ENCODE measurements at places on chromosomes 12 and 14.

DNA sequence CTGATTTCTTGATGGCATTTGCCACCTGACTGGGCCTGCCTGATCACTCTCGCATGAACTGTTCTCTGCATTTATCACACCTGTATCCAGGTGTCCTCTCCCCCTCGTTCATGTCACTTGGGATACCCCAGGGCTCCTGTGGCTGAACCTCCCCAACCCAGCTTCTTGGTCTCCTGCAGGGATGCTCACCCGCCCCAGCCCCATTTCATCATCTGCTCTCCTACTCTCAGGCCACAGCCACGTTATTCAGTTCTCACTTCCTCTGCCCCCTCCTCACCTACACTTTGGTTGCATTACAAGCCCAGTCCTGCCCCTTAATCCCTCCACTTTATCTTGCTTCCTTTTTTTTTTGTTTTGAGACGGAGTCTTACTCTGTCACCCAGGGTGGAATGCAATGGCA lies 35.5 kb downstream of the TMBIM6 start:
- no peak for DNase-seq

DNA sequence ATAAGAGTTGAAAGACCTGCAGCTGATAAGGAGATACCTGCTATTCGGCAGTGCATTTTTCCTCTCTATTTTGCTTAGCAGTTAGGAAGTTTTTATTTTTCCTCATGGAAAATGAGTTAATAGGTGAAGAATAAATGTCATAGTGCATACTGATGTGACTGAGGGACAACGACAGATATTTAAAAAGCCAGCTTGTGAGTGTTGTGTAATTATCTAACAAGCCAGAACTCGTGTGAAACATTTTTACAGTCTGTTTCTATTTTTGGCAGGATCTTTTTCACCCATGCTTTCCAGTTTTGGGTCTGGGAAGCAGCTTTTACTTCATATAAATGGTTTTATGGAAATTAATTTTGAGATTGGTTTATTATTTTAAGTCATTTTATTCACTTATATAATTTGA lies 2.9 kb downstream of the FBXO34 start:
- no peak for DNase-seq

DNA sequence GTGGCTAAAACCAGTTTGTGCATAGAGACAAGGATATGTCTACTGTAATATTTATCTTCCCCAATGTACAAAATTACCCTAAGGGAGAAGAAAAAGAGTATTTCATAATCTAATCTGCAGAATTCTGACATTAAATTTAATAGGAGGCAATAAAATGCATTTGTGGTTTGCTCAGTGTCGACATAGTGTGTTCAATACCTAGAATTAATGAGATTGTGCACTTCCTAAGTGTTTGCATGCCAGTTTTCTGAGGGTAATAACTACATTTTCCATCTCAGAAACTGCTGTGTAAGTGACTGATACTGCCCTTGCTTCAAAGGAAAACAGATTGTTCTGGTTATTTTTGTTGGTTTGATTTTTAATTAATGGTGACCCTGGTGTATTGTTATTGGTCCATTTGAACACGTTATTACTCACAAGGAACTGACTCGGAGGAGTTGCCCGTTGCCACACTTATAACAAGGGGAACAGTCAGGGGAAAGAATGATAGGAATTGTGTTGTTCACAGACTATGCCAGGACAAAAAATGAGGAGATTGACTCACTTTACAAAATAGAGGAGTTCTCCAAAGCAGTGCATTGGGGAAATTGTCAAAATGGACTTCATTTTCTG lies 960.3 kb upstream of the TMEM132C start:
- DNase-seq, result no peak

- peak; percentile 20 for DNase-seq
These were observed 349.7 kb downstream of the ATP23 start for GRCh38 chr12:58291106-58291505.

- no peak for DNase-seq
These were observed 82.8 kb downstream of the PLEKHG7 start for GRCh38 chr12:92785563-92785950.

- DNase-seq, result no peak
These were observed 905.6 kb downstream of the BCL11B start for GRCh38 chr14:98366429-98366828.

DNA sequence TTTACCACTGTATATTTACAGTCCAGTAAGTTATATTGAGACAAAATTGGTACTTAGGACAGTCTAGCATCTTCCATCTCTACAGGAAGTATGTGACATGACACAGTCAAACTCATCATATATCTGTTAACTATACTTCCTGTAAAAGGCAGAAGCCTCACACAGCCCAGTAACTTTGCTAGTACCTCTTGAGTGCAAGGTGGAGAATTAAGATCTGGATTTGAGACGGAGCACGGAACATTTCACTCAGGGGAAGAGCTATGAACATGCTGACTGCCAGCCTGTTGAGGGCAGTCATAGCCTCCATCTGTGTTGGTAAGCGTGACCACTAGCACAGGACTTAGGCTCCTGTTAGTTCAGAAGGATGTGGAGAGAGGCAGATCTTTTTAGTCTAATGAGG lies 333.7 kb upstream of the OR4E1 start:
- no peak for DNase-seq

DNA sequence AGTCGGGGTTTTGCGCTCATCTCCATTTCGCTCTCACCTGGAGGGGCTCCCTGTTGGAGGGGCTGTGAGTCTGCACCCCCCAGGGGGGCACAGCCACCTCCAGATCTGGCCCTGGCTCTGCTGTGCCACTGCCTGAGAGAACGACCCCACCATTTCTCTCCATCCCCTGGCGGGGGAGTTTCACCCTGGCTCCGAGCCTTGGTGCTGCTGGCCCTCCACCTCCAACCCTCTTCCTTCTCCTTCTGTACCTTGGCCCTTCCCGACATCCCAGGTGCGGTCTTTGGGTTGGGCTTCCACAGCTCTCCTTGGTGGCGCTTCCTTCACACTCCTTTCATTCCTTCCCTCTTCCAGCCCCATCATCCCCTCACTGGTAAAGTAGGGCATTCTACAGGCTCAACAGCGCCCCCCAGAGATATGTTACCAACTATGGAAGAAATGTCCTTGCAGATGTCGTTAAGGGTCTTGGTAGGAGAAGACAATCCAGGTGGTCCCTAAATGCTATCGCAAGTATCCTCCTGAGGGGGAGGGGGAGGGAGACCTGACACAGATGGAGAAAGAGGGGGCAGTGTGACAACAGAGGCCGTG lies 16.3 kb downstream of the SERPINA1 start:
- no peak for DNase-seq
